T-helper 17 cell (primary cell): ENCODE measurements at places on chromosomes 16 and 17.
A peak's percentile ranks its signal among the peaks of the same experiment; 100 is the strongest.

GRCh38 chr16:77591347-77591746, 131.0 kb upstream of the NUDT7 start:
- DNase-seq = no peak

GRCh38 chr16:89723279-89724250, 2.2 kb downstream of the ZNF276 start:
- DNase-seq = peak; percentile 73

- peak; percentile 21 for DNase-seq
These were observed 330.0 kb upstream of the PMFBP1 start for GRCh38 chr16:72501739-72502593.

DNA sequence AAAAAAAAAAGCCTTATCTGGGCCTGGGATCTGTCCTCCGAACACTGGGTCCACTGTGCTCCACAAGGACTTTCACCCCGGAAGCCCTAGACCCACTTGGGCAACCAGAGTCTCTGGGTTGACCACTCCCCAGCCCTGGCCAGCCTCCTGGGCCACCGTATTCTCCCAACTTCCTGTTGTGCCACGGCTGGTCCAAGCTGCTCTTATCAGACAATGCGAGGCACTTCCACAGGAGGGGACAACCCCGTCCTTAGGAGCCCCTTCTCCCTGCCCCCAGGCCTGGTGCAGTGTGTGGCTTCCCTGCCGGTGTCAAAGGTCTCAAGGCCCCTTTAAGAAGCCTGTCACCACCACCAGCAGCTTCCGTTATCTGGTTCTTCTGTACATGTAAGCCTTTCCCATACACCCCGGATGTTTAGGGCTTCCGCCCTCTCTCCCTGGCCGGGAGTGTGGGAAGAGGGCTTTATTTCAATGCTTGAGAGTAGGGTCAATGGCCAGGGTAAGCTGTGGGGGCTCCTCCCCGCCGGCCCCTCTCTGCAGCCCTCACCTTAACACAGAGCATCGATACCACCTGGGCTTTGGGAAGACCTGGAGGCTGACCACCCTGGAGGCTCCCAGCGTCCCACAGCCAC, 313.0 kb downstream of the SEC14L1 start:
- no peak for DNase-seq

DNA sequence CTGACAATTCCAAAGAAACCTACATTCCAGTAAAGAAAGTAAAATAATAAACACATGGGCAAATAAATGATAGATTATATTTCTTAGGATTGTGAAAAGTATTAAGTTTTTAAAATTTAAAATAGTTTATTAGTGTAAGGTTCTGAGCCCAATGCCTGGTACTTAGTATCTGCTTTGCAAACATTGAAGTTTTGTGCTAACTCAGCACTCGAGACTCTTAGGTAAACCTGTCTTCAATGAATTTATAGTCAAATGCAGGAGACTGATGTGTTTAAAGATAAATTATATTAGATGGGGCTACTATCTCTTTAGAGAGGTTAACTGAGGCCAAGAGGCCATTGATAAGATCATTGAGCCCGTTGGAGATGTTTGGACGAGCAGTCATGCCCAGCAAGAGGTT, 138.3 kb upstream of the SALL1 start:
- DNase-seq = no peak

DNA sequence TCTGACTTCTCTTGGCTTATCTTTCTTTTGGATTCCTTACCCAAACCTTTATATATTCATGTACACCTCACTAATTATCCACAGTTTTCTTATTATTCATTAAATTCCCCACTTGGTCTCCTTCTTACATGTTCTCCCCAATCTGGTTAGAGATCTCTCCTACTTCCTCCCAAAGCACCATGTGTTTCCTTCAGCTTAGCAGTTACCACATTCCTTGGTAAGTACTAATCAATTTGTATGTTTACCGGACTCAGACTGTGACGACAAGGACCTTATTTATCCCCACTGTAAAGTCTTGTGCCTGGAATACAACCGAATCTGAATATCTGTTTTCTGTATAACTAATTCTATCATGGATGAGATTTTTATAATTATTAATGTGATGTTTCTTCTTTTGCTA, 389.5 kb downstream of the KCNJ2 start:
- no peak for DNase-seq

DNA sequence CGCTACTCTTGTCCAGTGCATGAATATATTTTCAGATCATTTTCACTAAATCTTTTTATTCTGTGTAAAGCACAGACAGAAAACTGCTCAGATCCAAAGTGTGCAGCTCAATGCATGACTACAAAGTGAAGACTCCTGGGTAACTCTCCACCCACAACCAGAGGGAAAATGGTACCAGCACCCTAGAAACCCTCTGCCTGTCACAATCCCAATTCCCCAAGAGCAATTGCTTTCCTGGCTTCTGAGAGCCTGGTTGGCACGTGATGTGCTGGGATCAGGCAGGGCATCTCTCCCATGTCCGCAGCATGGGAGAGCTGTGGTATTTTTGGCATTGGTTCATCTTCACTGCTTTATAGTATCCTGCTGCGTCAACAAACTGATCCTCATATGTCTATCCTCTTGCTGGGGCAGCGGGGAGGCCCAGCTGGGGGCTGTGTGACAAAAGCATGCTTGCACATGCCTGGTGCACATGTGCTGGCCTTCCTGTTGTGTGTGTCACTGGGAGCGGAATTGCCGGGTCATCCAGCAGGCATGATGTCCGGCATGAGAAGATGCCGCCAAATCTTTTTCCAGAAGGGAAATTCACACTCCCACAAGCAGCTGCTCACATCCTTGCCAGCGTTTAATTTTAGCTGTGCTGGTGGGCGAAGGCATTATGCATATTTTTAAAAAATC, 278.9 kb upstream of the FOXF1 start:
- no peak for DNase-seq

GRCh38 chr17:4086041-4086483, 56.8 kb downstream of the ZZEF1 start:
- DNase-seq = no peak

- no peak for DNase-seq
These were observed 39.2 kb upstream of the SLC12A3 start for GRCh38 chr16:56825826-56826225.

- peak; percentile 33 for DNase-seq
These were observed 68.7 kb downstream of the RAI1 start for GRCh38 chr17:17749921-17750320.

- DNase-seq = no peak
These were observed 105.3 kb downstream of the AMFR start for GRCh38 chr16:56320056-56320455.

- no peak for DNase-seq
These were observed 46.6 kb downstream of the PHKB start for GRCh38 chr16:47507701-47508100.

DNA sequence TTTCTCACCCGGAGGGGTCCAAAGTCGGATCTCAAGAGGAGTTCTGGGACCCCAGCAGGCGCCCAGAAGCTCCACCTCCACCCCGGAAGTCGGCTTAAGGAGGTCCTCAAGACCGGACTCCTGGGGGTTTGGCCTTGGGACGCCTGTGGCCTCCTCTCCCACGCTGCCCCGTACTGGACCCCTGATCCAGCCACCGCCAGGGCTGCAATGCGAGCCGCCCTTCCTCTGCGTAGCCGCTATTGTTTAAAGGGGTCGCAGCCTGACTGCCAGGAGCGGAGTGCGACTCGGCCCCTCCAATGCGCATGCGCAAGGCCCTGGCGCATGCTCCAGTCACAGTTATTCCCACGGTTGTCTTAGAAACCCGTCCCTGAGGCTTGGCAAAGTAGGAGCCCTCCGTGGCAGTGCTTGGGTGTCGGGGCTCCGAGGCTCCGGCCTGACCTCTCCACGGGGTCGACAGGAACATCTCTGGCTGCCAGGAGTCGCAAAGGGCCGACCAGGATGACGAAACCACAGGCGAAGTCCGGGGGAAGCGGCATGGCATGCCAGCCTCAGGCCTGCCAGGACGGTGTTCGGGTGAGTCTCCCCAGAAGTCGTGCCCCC, 719.0 kb downstream of the KCNJ18 start:
- no peak for DNase-seq

- DNase-seq = no peak
These were observed 539.6 kb upstream of the HSBP1 start for GRCh38 chr16:83268169-83268568.

- no peak for DNase-seq
These were observed 5.8 kb downstream of the DHX38 start for GRCh38 chr16:72099377-72099818.

DNA sequence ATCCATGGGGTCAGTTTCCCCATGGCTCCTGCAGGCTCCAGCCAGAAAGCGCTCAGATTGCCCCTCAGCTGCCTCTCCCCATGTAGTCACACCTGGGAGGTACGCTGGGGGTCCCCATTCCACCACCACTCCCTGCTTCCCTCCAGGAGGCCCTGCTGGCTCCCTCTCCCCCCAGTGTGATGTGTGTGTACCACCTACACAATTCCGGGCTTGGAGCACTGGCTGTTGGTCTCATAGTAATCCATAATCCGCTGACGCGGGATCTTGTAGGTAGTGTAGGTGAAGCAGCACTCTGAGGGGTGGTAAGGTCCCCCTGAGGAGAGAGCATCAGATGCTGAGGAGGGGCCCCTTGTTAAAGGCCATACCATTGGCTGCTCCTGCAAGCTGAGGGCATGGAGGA, 2.4 kb downstream of the CCL14 start:
- no peak for DNase-seq

- DNase-seq = no peak
These were observed 25.0 kb downstream of the ZNF423 start for GRCh38 chr16:49830873-49831272.

GRCh38 chr16:13507530-13507929, 412.4 kb upstream of the ERCC4 start:
- DNase-seq = no peak

DNA sequence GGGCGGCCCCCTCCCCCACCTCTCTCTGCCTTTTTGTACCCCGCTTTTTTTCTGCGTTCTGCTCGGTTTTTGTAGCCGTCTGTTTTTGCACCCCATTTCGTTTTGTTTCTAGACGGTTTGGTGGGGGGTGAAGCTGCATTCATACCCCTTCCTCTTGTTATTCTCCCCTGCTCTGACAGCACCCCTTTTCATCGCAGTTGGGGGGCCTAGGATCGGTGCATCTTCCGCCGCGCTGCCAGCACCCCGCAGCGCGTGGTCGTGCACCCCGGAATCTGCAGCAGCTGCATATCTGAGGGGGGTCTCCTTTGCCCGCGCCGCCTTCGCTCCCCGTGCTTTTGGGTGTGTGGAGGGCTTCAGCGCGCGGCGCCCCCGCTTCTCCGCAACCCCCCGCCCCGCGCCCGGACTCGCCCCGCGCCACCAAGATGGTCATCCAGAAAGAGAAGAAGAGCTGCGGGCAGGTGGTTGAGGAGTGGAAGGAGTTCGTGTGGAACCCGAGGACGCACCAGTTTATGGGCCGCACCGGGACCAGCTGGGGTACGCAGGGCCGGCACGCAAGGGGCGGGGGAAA, 455 bp downstream of the ATP1B2 start:
- DNase-seq = no peak

DNA sequence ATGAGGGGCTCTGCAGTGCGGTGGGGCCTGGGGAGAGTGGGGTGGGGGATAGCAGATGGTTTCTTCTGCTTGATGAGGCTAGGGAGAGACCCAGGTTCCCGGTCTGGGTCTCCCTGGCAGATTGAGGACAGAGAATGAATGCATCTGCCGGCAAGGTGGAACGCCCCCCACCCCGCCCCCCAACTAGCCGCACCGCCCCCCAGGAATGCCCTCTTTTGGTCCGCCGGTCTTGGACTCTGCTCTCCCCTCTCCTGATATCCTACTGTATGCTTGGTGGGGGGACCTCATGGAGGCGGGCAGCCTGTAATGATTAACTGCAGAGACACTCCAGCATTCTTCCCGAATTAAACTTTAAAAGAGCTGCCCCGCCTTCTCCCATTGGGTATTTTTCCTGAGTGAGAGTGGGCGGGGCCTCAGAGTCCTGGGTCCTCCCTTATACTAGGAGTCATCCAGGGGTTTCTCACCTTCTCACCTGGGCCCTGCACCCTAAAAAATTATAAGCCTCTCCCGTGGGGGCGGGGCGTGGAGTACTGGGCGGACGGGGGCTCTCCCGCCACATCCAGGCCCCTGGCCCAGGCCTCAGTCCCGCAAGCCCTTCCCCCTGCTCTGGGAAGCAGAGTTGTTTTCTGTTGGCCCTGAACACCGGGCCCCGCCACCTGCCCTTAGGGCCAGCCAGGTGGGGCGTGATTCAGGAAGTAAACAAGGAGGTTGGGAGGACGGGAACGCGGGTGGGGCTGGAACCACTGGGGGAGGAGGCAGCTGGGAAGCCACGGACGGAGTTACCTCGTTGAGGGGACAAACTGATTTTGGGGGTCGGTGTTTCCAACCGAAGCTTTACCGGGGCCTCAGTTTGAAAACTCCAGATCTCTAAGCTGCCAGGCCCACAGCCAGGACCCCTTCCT, 1.5 kb downstream of the GRB7 start:
- no peak for DNase-seq

- DNase-seq = peak; percentile 35
These were observed 879 bp downstream of the SLFN5 start for GRCh38 chr17:35243561-35244340.

- DNase-seq = no peak
These were observed 128.0 kb upstream of the C17orf78 start for GRCh38 chr17:37247825-37248224.

DNA sequence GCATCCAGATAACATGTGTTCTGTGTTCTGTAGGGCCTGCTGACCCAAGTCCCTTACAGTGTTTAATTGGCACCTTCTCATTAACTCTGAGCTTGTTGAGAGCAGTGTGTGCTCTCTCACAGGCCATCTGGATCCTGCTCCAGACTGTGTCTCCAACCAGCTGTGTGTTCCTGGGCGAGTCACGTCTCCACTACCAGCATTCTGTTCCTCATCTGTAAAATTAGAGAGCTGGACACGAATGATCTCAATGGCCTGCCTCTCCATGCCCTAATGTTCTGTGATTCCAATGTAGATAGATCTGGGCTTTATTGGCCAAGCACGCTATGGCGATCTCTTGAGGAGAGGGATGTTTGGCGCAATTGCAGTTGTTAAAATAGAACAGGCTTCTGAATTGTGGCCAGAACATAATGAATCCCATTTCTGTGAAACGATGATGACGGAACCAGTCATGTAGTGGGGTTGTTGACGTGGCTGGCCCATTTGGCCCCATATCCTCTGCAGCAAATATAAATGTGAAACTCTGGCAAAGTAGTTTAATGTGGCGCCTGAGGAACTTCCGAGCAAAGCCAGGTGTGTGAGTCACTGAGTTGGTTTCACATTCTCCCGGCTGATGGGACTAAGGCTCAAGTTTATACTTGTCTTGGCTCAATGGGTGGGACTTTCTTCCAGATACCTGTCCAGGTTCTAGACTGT, 22.2 kb downstream of the TBX4 start:
- no peak for DNase-seq

- DNase-seq = peak; percentile 71
These were observed at the start of gene TANC2 for GRCh38 chr17:62965686-62966425. TSS of gene TANC2 (plus strand) at chr17:62966235. CDS start at chr17:63009560, 43,325 bp downstream.
